ENCODE measurements at places on chromosomes 3 and 15.

DNA sequence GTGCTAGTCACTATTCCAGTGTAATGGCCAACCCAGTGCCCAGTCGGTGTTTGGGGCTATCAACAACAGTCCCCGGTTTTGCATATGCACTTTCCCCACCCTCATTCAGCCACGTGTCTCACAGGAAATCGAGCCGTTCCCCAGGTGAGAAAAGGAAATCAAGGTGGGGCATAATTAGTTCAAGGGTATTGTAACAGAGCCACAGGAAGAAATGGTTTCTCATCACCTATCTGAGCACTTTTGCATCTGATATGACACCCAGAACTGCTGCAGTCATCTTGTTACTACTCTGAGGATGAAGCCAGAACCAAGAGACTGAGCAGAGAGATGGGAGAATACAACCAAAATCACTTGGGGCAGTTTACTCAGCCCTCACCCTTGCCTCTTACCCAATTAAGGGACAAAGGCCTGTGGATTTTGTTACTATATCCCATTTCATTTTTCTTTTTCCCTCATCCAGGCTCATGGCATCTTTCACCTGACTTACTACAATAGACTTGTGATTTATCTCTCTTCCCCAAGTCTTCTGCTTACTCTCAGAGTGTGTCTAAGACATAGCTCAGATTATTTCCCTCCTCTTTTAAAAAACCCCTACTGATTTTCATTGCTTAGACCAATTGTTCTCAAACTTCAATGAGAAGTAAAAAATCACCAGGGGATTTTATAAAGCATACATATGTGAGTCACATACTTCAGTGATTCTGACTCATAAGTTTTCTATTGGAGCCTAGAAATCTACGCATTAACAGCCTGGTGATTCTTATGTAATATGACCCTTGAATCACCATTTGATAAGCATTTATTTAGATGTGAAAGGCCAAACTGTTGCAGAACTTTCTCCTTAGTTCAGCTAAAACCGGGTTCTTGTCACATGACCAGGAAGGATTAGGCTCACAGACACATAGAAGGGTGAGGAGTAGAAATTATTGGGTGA, 40.5 kb downstream of the TRAT1 start:
- no peak for DNase-seq

DNA sequence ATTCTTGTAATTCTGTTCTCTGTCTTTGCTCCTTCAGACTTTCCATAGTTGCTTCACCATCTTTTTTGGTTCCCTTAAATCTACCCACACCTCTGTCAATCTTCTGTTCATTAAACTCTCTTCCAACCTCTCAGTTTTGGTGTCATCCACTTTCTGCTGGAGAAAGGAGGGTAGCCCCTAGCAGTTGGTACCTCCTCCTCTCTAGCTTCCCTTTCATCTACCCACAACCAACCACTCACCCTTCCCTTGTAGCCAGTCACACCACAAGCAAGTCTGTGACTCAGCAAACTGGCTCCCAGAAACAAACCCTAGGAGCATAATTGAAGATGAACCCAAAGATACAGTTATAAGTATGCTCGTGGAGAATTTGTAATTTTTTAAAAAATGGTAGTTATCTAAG, 318.6 kb downstream of the FHIT start:
- DNase-seq, result no peak

GRCh38 chr15:83904107-83905040, 250.5 kb downstream of the ADAMTSL3 start:
- DNase-seq, result no peak

DNA sequence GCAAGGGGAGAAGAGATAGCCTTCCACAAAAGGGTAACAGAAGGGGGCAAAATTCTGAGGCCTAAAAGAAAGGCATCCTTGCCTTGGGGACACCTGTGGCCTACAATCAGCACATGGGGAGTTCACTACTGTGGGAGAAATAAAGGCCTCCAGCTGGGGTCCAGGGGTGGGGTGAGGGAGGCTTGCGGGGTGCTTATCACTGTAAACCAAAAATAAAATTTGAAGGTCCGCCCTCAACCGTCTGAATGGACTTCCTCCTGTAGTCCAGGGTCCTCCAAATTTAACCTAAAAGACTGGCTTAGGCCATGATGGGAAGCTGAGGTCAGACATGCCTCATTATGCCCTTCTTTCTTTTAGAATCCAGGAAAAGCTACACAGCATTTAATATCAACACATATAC, 2.1 kb upstream of the POLR2M start:
- DNase-seq, result no peak

DNA sequence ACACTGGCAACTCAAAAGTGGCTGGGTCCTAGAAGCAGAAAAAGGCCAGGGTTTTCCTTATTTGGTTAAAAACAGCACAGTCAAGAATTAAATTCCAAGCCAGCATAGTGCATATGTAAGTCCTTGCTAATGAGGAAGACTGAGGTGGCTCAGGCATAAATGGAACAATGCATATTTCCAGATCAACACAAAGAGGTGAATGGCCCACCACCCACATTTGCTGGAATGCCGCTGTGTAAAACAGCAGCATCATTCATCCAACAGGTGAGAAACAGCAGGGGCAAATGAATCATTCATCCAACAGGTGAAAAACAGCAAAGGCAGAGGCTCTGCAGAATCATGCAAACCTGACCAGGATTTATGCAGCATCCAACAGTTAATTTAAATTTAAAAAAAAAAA, 32.9 kb downstream of the GPR176 start:
- DNase-seq, result no peak

- no peak for DNase-seq
Measured at GRCh38 chr15:79431636-79432344, at the start of gene MINAR1. Gene MINAR1, plus strand, starts transcription at chr15:79432336. Its CDS starts 23,812 bp downstream, at chr15:79456148.

DNA sequence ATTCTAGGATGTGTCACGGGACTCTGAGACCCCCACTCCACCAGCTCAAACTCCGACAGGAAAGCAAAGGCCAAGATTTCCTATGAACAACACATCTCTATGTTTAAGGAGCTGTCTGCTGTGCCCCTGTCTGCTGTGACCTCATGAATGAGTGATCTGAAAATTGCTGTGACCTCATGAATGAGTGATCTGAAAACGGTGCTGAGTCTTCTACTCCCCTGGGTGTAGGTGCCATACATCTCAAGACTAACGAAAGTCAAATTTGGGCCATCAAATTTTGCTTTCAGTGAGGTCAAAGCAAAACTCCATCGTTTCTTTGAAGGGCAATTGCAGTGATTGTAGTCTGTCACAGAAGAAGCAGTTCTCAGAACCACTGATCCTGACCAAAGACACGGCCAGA, 24.4 kb downstream of the IL5RA start:
- DNase-seq, result no peak

- no peak for DNase-seq
Measured at GRCh38 chr15:33567652-33568051, 256.9 kb downstream of the RYR3 start.

DNA sequence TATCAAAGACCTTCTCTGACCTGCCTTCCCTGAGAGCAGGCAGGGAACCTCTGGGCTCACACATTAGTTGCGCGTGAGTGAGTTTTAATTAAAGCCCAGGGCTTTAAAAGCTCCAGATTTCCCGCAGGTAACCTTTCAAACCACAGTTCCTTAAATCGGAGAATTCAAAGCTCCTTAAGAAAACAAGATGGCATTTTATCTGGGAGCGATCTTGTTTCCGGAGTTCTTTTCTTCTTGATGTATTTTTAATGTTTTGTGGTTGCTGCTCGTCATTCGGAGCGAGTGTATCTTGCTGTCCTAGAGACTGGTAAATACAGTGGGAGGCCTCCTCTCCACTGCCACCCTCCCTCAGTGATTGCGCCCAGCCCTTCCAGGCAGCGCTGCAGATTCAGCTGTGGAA, 284.3 kb downstream of the CLSTN2 start:
- DNase-seq, result no peak

DNA sequence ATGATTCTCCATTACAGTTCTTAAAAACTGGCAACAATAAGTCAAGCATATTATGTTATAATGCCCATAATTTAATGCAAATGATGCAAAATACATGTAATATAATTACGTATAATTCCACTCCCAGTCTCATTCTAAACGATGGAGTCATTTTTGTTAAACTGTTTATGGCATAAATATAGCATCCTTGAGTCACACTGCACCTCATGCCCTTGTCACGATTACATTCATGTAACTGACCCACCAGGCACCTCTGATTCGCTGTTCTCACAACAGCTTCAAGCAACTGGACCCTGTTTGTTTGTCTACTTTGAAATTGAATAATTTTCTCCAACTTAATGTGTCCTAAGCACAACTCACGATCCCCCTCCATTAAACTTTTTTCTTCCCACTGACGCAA, 148.0 kb upstream of the LRTM1 start:
- DNase-seq, result no peak

GRCh38 chr15:42744195-42744594, 7.3 kb upstream of the CDAN1 start:
- DNase-seq, result no peak

- DNase-seq, result no peak
Measured at GRCh38 chr3:64093211-64093610, 69.9 kb upstream of the PSMD6 start.
